NCI-H460 (cell line): ENCODE measurements at places on chromosomes 2 and 18. TPM values are rescaled to one million over a fixed set of nuclear protein-coding genes. Genes with fewer than 3 reads are reported as not detected.

CYS1 gene
- 0.14 and 0.22 TPM in 2 replicates for total RNA-seq

IL1RL1 gene
- total RNA-seq, result 4.5 and 4.7 TPM in 2 replicates

MCM6 gene
- total RNA-seq, result 15.0 and 20.9 TPM in 2 replicates

ABCG5 gene
- not detected in 2 replicates for total RNA-seq

SLC14A1 gene
- total RNA-seq, result not detected in 2 replicates

FAM110C gene
- total RNA-seq, result 0.32 and 0.62 TPM in 2 replicates

CD302 gene
- 1.6 and 2.0 TPM in 2 replicates for total RNA-seq

RAD51AP2 gene
- total RNA-seq, result not detected in 2 replicates

- no peak for DNase-seq
Observed at GRCh38 chr2:9748577-9748976, 94.7 kb upstream of the TAF1B start.

DNA sequence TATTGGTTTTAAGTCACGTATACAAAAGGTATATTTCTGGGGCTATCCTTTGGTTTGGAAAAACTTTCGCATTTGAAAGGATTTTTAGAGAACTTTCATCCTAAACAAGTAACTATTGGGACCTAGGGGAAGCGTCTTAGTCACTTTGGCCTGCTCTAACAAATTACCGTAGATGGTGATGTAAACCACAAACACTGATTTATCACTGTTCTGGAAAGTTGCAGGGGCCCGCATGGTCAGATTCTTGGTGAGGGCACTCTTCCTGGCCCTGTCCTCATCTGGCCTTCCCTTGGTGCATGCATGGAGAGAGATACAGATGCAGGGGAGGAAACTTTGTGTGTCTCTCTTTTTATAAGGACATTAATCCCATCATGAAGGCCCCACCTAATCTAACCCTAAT, 49.1 kb upstream of the ANKRD62 start:
- DNase-seq, result no peak

GRCh38 chr2:239106314-239106908, 258.5 kb downstream of the TWIST2 start:
- DNase-seq, result peak; percentile 73

DNA sequence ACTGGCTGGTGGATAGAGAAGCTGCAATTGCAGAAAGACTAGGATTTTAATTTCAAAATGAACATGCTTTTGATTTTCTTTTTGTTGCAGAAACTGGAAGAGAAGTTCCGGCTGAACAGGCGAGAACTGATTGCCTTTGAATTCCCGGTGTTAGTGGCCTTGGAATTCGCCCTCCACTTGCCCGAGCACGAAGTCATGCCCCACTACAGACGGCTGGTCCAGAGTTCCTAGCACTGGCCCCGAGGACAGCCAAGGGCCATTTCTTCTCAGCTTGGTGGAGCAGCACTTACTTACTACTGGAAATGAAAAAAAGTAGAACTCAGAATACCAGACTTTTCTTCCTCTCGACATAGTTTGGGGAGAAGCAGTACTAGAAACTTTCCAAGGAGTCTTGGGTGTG, 121.9 kb downstream of the CABLES1 start:
- no peak for DNase-seq

- DNase-seq, result no peak
Observed at GRCh38 chr2:38438133-38438882, 61.2 kb upstream of the ATL2 start.

- no peak for DNase-seq
Observed at GRCh38 chr2:71834796-71835195, 312.9 kb downstream of the CYP26B1 start.

- no peak for DNase-seq
Observed at GRCh38 chr2:141041281-141041680, 1089.5 kb downstream of the LRP1B start.

GRCh38 chr2:129192841-129193253, 786.6 kb upstream of the RAB6C start:
- DNase-seq, result no peak

DNA sequence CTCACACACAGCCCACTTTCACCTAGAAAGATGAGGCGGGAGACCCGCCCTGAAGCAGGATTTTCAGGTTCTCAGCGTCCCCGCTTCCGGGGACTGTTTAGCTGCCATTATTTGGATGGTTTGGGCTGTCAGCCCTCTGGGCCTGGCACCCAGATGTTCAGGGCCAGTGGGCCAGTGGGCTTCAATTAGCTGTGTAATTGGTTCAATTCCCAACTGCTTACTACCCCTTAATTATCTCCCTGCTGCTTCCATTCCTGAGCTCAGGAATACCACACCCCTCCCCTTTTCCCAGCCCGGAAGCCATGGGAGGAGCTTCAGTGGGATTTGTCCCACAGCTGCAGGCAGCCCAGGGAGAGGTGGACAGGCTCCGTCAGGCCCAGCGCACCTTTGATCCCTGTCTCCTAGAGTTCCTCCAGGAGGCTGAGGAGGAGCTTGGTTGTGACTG, 114.1 kb upstream of the MYCN start:
- no peak for DNase-seq

GRCh38 chr18:48003426-48004349, 73.2 kb upstream of the SMAD2 start:
- peak; percentile 98 for DNase-seq
